ENCODE measurements at places on chromosomes 16 and 17.

DNA sequence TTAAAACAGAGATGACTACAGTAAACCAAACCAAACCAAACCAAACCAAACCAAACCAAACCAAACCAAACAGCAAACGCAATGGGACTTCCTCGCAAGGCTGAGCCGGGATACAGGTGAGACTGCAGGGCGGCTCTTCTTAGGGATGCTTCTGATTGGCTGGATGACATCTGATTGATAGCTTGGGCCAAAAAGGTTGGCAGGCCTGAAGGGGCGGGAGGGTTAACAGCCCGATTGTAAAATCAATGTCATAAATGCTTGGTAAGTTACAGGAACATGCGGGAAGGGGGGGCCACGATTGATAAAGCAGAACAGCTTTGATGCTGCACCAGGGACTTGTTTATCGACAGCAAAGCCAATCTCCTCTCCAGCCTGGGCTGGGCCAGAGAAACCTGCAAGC, 86.1 kb downstream of the ZFHX3 start:
- DNase-seq, result no peak

DNA sequence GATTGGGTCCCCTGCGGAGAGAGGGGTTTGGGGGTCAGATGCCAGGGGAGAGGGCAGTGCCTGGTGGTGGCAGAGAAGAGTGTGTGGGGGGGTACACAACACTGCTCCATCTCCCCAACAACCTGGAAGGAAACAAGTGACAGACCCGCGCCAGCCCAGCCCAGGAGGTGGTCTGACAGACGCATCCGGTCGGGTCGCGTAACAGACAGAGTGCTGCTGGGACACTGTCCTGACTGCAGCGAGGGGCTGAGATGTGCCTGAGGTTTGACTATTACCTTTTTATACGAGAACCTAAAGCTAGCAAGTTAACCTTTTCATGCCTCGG, 16.2 kb downstream of the UNC13D start:
- DNase-seq, result no peak

DNA sequence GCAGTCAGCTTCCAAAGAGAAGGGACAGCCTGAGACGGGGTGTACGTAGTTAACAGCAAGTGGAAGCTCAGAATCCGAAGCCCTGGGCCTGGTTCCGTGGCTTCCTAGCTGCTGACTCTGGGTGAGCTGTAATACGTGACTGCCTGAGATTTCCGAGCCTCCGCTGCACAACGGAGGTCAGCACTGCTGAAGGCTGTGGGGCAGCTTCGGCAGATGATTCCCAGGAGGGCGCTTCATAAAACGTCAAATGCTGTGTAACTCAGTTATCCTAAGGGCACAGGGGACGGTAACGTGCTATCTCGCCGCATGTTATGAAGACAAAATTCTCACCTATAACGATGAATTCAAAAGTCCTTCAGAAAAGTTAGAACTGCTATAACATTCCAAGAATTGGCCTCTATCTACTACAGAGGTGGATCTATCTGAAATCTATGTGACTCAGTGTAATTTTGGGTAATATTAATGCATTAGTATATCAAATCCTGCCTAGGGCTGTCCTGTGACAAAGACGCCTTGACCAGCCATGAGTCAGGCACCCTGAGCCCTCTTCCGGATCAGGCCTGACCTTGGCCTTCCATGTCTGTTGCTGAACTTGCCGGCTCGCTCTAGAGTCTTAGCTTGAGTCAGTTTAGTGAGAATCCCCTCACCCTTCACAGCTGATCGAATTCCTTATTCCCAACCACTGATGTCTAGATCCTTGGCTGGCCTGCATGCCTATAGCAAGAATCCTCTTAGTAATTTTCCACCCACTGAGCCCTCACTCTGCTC, 43.5 kb downstream of the MARF1 start:
- DNase-seq, result no peak

DNA sequence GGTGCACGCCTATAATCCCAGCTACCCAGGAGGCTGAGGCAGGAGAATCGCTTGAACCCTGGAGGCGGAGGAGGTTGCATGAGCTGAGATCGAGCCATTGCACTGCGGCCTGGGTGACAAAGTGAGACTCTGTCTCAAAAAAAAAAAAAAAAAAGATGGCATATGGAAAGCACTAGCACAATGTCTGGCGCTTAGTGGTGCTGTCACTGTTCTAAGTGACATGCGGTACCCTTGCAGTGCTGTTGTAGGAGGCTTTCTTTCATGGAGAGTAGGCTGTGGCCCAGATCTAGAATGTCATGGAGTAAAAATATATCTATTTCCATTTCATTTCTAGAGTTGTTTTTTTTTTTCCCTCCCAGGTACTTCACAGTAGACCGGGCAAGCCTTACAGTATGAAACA, 14.6 kb upstream of the METTL9 start:
- DNase-seq, result no peak

DNA sequence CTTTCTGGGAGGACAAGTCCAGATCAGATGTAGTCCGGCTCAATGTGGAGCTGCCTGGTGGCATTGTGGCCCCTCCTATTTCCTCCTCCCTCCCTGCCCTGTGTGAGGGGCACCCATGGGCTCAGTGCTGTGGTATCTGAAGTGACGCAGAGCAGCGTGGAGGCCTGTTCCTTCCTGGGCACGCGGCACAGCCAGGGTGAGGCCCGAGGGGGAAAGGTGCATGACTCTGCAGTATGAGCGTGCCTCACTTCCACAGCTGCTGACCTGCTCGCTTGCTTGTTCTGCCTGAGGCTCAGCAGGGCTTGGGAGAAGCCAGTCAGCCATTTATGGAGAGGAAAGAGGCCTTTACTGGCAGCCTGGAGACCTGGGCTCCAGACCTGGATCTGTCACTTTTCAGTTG, 11.7 kb downstream of the TMEM238L start:
- no peak for DNase-seq

DNA sequence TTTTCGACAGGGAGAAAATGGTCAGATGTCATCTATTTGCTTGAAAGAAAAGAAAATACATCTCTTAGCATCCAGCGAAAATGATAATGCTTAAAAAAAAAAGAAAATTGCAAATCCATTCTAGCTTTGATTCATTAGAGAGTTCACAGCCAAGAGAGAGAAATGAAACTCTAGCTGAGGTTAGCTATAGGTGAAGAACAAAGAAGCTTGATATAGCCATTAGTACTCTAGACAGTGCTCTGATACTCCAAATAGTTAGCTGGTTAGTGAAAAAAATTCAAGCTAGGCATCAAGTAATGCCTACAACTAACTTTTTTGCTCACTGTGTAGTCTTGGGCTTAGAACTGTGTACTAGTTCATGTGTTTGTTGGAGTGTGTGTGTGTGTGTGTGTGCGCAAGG, 721.6 kb upstream of the SOX9 start:
- no peak for DNase-seq

DNA sequence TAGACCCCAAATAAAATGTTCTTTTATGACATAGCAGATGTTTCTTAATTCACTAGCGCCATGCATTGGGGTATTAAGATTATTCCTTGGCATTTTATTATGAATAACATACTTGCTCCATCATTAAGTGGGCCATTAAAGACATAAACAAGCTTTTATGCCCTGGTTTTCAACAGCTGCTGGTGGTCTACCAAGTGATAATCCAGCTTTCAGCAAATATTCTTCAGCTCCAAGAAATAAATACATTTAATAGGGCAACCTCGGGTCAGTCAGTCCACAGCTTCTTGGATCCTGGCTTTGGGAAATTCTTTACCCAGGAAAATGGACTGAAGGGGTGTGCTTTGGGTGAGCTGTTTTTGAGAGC, 217.3 kb upstream of the IRX3 start:
- DNase-seq, result no peak
